ENCODE measurements at places on chromosomes 16 and 17.

DNA sequence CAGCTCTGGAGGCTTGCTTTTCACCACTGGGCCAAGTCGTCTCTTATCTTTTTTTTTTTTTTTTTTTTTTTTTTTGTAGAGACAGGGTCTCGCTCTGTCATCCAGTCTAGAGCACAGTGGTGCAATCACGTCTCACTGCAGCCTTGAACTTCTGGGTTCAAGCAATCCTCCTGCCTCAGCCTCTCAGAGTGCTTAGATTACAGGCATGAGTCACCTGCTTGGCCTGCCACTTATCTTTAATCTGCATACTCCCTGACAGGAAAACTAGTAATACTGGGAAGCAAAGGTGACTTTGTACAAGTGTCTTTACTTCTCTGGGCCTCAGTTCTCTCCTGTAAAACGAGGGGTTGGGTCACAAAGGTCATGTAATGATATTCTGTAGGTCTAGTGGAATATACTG lies 15.0 kb downstream of the NTN1 start:
- no peak for DNase-seq

- DNase-seq, result no peak
These were observed 314.5 kb downstream of the SEC14L1 start for GRCh38 chr17:77455111-77455890.

DNA sequence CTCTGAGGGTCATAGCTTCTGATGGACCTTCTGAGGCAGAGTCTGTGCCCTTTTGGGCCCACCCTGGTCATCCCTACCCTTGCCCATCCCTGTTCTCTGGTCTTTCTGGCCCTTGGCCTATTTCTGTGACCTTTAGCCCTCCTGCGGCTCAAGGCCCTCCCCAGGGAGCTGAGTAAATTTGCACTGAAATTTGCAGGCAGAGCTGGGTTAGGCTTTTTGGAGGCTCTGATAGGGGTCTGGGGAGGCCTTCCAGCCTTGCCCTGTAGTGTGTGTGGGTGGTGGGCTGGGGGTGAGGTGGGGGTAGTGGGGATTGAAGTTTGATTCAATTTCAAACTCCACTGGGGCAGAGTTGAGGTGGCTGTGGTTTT lies 17.8 kb downstream of the RARA start:
- no peak for DNase-seq

- no peak for DNase-seq
These were observed 11.2 kb upstream of the KCNJ2 start for GRCh38 chr17:70158180-70158579.

GRCh38 chr17:64158831-64159590 lies 29.1 kb upstream of the ERN1 start:
- no peak for DNase-seq

- DNase-seq, result no peak
These were observed 139.8 kb downstream of the ENGASE start for GRCh38 chr17:79214459-79214858.

DNA sequence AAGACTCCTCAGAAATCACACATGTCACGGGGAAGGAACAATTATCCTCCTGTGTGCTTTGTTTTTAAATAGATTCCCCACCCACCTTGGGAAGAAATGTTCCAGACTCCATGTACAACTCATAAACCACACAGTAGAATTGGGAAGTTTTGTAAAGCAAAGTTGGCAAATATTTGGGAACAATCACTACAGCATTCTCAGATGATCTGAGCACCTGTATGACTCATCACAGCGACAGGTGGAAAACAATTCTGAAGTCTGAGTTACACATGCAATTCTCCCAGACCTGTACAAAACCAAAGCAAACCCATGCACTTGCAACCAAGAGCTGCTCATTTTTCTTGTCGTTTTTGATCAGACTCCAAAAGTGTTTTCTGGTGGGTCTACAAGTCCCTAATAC lies 14.4 kb upstream of the MYLK3 start:
- DNase-seq, result no peak

DNA sequence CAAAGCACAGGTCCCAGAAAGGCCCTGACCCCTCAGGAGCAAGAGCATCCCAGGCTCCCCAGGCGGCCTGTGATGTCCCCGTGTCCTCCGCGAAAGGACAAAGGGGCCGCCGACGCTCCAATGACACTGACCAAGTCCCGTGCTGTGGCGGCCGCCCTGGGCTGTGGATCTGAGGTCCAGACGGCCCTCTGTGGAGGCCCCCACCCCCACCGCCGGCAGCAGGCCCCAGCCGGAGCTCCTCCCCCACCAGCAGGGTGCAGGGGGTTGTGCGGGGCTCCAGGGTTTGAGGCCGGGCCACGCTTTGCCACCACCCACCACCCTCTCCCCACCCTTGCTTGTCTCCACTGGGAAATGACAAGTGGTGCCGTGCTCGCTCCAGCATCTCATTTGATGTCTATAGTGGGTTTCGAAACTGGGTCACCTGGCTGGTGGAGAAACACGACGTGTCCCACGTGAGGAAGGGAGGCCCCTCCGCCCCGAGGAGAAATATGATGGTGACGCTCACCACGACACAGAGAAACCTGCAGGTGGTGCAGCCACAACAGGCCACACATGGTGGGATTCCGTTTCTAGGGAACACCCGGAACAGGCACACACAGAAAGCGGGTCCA lies 31.2 kb upstream of the ZNF469 start:
- DNase-seq, result no peak

- no peak for DNase-seq
These were observed 103.9 kb upstream of the NETO2 start for GRCh38 chr16:47247690-47248089.

GRCh38 chr16:47461598-47462266 lies 601 bp downstream of the PHKB start:
- peak; percentile 45 for DNase-seq

DNA sequence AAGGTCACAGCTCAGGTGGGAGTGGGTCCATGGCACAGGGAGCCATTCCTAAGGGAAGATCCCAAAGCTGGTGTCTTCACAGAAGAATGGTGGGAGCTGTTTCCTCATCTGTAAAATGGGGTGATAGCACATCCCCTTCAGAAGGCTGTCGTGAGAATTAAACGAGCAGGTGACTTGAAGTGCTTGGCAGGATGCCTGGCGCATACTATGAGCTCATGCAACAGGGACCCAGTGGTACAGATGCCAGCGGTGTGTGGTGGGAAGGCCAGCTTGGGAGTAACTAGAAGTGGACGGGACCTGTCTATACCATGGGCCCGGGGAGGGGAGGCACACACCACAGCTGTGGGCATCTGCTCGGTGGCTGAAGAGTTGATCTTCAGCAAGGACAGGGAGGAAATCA lies 189.3 kb upstream of the TNRC6C start:
- DNase-seq, result no peak

GRCh38 chr16:85348911-85349334 lies 236.7 kb upstream of the CIBAR2 start:
- no peak for DNase-seq

Data from GDM1 (cell line).